ENCODE measurements at places on chromosomes 16 and 17. TPM values are rescaled to one million over a fixed set of nuclear protein-coding genes. Genes with fewer than 3 reads are reported as not detected.
A peak's percentile ranks its signal among the peaks of the same experiment; 100 is the strongest.

GRCh38 chr16:79067600-79067999 lies 532.9 kb downstream of the MAF start:
- DNase-seq: no peak

- no peak for DNase-seq
These were observed 21.1 kb downstream of the CSNK2A2 start for GRCh38 chr16:58176608-58177352.

DNA sequence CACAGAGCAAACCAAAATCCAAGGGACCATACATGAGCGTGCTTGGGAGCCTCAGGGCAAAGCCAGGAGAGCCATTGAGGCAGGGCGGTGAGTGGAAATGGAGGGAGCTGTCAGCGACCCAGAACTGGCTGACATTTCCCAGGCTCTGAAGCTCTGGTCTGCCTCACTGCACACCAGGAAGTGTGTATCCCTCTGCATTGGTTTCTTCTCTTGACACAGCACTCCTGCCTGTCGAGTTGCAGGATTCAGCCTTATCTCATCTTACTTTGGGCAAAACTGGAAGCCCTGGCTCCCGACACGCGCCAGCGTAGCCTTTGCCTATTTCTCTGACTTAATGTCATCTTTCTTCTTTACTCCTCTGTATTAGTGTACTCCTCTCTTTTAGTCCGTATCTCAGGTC lies 144.7 kb upstream of the HS3ST3A1 start:
- no peak for DNase-seq

DNA sequence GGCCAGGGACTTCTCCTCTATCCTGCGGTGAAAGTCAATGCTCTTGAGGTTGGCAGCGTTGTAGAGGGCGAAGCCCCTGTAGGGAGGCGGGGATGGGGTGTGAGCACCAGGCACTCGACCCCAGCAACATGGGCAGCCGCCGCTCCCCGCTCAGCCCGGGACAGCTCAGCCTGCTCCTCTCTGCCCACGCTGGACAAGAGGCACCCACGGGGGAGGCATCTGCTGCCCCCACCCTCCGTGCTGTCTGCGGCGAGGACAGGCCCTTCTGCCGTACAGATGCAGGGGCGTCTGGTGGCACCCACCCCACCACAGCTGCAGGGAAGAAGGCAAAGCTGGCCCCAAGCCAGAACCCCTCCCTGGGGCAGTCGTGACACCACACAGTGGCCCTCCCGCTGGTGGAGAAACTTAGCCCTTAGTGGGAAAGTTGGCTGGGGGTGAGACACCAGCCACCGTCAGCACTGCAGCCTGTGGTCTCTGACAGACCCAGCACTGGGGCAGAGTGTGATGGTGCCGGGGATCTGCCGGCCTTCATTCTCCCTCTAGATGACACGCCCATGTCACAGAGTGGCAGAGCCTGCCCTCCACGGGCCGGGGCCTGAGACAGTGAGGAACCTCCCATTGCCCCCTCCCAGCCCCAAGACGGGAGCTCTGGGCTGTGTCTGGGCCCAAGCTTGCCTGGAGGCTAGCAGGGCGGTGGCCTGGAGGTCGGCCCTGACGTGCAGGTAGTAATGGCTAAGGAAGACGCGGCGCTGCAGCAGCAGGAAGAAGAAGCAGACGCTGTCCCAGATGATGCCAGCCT lies 19.5 kb downstream of the CTU2 start:
- no peak for DNase-seq

DNA sequence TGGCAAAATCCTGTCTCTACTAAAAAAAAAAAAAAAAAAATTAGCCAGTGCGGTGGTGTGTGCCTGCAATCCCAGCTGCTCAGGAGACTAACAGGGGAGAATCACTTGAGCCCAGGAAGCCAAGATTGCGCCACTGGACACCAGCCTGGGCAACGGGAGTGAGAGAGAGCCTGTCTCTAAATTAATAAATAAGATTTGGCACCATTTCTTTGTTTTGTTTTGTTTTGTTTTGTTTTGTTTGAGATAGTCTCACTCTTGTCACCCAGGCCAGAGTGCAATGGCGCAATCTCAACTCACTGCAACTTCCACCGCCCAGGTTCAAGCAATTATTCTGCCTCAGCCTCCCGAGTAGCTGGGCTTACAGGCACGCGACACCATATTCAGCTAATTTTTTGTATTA lies 9.4 kb upstream of the GAST start:
- DNase-seq: no peak

DNA sequence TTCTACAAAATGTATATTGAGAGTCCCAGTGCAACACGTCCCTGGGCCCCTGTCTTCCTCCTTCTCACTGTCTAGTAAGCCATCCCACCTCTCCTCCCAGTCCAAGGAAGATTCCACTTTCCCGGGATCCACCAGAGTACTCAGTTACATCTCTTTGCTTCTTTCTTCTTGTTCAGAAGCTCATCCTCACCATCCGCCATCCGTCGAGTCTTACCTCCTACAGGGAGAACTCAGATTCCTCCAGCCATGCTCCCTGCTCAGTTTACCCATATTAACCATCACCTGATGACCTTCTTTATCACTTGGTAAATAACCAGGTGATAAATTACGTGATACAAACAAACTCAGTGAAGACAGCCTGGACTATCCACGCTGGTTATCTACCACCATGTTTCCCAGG lies 57.1 kb downstream of the CYTH1 start:
- no peak for DNase-seq

DNA sequence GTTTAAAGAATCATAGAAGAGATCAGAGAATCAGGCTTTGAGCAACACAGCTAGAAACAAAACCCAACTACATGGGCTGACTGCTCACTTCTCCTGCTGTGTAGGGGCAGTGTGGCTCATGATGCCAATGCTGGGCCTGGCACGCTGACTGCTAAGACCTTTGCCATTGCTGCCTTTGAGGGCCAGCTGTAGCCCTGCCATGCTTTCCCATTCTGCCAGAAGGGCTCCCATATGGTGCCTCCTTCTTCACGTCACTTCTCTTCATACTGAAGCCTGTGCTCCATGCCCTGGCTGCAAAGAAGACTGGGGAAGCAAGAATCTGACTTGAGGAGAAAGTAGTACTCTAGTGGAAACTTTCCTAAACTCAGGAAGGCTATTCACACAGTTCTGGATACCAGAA lies 232.9 kb downstream of the UTP18 start:
- DNase-seq: no peak

DNA sequence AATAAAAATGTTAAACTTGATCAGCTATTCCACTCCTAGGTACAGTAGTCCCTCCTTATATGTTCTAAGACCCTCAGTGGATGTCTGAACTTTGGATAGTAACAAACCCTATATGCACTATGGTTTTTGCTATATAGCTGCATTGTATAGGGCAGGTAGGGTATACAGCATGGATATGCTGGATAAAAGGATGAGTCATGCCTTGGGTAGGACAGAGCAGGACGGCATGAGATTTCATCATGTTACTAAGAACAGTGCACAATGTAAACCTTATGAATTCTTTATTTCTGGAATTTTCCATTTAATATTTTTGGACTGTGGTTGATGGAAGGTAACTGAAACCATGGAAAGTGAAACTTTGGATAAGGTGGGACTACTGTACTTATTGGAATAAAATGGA lies 235.1 kb downstream of the CEP112 start:
- no peak for DNase-seq

DNA sequence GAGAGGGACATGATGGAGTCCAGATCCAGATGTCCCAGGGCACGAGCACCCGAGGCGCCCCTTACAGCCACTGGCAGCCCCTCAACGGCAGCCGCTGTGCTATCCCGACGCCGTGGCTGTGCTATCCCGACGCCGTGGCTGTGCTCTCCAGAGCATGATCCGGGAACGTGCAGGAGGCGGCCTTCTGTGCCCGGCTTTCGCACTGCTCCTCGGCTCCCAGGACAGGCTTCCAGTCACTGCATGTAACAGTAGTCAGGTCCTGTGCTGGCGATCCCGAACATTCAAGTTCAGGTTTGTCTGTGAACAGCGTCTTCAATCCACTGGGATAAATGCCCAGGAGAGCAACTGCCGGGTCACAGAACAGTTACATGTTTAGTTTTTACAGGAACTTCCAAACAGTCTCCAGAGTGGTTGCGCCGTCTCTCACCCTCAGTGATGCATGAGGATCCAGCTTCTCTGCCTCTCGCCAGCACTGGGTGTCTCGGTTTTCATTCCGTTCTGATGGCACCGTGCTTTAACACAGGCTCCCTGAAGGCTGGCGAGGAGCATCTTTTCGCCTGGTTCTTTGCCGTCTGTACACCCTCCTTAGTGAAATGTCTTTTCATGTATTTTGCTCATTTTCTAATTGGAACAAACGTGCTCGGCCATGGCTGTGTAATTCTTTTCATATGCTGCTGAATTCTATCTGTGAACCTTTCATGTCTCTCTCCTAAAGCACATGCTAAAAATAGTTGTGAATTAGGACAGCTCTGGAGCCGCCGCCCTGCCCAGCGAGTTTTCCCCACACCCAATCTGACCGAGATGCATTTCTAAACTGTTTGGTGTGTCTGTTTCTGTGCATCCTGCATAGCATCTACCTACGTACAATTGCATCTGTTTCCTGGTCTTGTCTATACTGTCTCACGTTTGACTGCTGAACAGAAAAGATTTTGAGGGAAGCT lies 72.6 kb upstream of the METRNL start:
- DNase-seq: peak; percentile 14

GRCh38 chr16:68760671-68761275 lies 23.7 kb downstream of the CDH1 start:
- no peak for DNase-seq

- no peak for DNase-seq
These were observed 29.0 kb downstream of the CDK5R1 start for GRCh38 chr17:32515677-32516383.

- DNase-seq: no peak
These were observed 13.9 kb upstream of the CSNK2A2 start for GRCh38 chr16:58211846-58212245.

Gene ABCC6
- total RNA-seq: 0.41 TPM

Gene PDE6G
- total RNA-seq: not detected

Gene TRPV3
- total RNA-seq: 0.82 TPM

Gene SLC7A6
- 17.1 TPM for total RNA-seq

Gene RAB26
- total RNA-seq: 4.1 TPM

Gene SLC5A2
- 1.2 TPM for total RNA-seq

All from frontal cortex (tissue), 4 donors.